CD8-positive, alpha-beta T cell (primary cell): ENCODE measurements at places on chromosomes 13 and 19.

DNA sequence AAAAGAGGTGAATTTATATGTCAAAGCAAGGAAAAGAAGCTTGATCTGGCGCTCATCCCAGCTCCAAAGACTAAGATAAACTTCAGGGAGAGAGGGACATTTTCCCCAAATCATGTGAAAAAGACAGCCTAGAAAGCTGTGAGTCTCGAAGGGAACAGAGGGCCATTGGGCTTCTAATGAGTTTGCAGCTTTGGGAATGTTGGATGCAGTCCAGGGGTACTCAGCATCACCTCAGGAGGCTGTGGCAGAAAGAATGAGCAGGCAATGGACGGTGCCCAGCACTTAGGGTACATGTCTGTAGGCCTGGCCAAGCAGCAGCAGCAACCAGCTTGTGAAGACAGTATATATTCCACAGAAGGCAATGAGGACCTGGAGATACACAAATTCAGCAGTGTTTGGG, 25.7 kb upstream of the WASF3 start:
- DNase-seq: no peak

GRCh38 chr13:28022848-28023518, 34.5 kb upstream of the URAD start:
- DNase-seq: no peak

DNA sequence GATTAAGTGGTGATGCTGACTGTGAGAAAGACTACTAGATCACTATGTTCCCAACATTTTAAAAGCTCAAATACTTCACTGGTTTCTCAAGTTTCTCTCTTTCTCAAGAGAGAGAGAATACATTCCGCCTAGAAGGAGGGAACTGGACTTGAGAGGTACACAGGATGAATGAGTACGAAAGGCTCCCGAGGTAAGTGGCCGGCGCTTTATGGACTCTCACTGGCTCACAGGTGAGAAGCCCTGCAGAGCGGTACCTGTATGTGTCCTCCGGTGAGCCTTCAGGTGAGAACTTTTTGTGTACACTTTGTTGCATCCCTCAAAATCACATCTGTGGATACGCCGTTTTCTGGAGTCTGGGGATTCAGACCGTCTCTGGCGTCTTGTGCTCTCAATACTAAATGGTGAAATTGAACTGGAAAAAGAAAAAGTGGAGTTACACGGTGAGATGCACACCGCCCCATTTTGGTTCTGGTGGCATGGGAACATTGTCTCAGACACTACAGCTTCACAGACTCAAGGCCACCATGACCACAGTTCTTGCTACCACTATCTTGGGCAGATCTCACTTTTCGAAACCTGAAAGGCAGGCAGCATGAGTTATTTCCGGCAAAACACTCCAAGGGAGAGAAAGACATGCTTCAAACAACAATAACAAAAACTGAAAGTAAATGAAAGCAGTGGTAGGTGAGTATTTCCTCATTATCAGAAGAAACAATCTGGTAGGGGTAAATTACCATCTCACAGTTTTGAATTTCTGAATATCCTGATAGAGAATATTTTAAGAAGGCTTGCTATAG, 418.9 kb downstream of the KLF12 start:
- DNase-seq: peak; percentile 41

GRCh38 chr13:26062853-26063444, 11.1 kb upstream of the SHISA2 start:
- DNase-seq: no peak

DNA sequence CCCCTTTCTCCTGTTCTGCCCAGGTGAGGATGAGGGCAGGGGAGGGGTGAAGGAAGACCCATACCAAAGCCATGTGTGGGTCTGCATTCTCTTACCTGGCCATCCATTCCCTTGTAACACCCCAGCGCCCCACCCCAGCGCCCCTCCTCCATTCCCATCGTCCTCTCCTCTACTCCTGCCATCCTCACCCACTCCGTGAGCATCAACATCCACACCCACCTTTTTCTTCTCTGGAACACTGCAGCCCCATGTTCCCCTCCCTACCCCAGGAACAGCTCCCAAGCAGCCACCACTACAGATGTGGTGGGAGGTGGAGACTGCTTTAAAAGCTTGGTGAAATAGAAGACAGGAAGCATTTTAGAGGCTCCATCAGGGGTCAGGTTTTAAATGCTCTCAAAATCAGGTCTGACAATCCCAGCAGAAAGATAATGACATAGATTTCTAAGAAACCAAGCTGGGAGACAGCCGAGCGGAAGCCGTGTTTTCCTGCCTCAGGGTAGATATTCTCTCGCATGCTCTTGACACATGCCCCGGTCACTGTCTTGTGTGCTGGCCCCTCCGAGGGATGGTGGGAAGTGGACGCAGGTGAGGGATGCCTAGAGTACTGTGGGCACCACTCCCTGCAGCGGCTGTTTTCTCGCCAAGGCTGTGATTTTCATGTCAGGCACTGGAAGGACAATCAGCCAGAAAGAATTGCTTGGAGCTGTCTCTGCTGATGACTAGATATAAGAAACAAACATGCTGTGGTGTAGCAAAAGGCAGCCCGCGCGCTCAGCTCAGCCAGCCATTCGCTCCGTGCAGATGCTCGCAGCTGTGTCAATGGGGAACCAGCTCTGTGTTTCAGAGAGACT, 9.8 kb downstream of the MEDAG start:
- no peak for DNase-seq
